ENCODE measurements at places on chromosomes 2 and 18.

DNA sequence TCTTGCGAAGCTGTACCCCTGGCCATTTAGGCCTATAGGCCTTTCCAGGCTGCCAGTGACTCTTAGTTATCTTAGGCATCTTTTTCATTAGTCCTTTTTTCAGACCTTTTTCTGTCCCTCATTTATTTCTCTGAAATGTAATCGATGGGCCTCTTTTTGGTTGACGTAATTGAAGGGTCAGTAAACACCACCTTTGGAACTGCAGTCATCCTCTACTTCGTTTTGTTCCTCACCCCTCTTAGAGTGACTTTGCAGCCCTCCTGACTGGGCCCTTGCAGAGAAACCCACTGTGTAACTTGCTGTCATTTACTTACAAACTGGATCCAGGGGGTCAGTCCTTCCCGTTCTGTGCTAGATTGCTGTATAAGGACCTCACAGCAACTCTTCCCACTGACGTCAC is 23.2 kb downstream of the CENPO start:
- no peak for DNase-seq

GRCh38 chr2:7771781-7772180 is 854.6 kb downstream of the RNF144A start:
- DNase-seq: no peak

DNA sequence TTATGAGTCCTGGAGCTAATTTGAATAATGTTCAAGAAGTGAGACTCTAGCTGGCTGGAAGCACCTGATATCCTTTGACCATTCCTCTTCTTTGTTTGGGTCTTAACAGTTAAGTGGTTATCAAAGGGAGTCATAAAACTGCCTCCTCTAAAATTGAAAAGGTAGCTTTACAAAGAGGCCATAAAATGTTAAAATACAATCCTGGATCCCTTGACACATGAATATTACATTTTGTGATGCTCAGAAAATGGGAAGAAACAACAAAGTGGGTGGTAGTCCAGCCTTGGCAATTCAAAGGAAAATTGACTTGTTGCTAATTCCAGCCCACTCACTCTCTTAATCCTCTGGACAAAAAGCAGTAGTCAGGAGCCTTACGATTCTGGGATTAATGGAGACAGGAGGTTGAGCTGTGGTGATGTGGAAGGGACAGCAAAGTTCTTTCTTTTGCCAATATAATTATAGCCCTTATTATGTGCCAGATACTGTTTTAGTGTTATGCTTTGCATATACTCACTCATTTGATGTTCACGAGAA is 339.2 kb downstream of the PDE11A start:
- no peak for DNase-seq

- DNase-seq: no peak
Measured at GRCh38 chr2:193326296-193326695, 1131.6 kb upstream of the TMEFF2 start.

GRCh38 chr2:221337957-221338685 is 234.0 kb downstream of the EPHA4 start:
- DNase-seq: no peak

GRCh38 chr2:230873661-230874401 is 9.1 kb downstream of the ITM2C start:
- no peak for DNase-seq
